Panc1 (cell line): ENCODE measurements at places on chromosomes 12 and 14. TPM values are rescaled to one million over a fixed set of nuclear protein-coding genes. Genes with fewer than 3 reads are reported as not detected.

CDKL1 gene
- total RNA-seq, result 5.8 TPM

ERBB3 gene
- 0.90 TPM for total RNA-seq

DLGAP5 gene
- total RNA-seq, result 48.7 TPM

TULP3 gene
- total RNA-seq, result 29.3 TPM

C3AR1 gene
- not detected for total RNA-seq

KCNMB4 gene
- 0.13 TPM for total RNA-seq

KRT83 gene
- 0.28 TPM for total RNA-seq

ZBTB42 gene
- 16.5 TPM for total RNA-seq

- H3K36me3 ChIP-seq, result no peaks in the 10 kb centered on the region
- no peak overlapping the region for H3K27ac ChIP-seq
- no peak overlapping the region for H3K4me3 ChIP-seq
- no peaks in the 10 kb centered on the region for H3K27me3 ChIP-seq
- no peak for DNase-seq
Measured at GRCh38 chr12:79121486-79121885, 256.9 kb downstream of the SYT1 start.

- no peak overlapping the region for H3K4me3 ChIP-seq
- no peak for DNase-seq
- peaks cover 4% of the 10 kb centered on the region; the same call in 1 of the 2 replicates for H3K27me3 ChIP-seq
Measured at GRCh38 chr12:119578112-119578511, 15.5 kb upstream of the TMEM233 start.

DNA sequence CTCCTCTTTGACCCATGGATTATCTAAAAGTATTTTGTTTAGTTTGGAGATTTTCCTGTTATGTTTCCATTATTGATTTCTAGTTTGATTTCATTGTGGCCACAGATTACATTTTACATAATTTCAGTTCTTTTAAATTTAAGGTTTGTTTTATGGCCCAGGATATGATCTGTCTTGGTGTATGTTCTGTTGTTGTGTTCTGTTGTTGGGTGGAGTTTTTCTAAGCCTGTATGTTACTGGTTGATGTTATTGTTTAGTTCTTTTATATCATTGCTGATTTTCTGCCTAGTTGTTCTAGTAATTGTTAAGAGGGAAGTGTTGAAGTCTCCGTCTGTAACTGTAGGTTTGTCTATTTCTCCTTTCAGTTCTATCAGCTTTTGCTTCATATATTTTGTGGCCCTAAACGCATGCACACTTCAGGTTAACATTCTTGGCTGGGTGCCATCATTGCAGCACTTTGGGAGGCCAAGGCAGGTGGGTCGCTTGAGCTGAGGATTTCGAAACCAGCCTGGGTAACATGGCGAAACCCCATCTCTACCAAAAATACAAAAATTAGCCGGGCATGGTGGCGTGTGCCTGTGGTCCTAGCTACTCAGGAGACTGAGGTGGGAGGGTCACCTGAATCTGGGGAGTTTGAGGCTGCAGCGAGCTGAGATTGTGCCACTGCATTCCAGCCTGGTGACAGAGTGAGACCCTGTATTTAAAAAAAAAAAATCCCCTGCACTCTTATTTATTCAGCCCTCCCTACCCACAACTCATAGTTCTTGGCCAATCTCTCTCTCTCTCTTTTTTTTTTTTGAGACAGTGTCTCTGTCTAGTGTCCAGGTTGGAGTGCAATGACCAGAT lies 28.1 kb upstream of the CFL2 start:
- no peak for DNase-seq
- H3K27me3 ChIP-seq, result no peaks in the 10 kb centered on the region
- no peaks in the 10 kb centered on the region for H3K36me3 ChIP-seq
- no peak overlapping the region for H3K27ac ChIP-seq

GRCh38 chr12:5138256-5138655 lies 94.6 kb downstream of the KCNA5 start:
- DNase-seq, result no peak
- no peaks in the 10 kb centered on the region for H3K4me1 ChIP-seq
- no peak overlapping the region for H3K4me3 ChIP-seq
- no peaks in the 10 kb centered on the region for H3K36me3 ChIP-seq

GRCh38 chr12:49109641-49110463 lies 795 bp downstream of the LMBR1L start:
- no peak for DNase-seq
- no peaks in the 10 kb centered on the region; the same call in 1 of the 2 replicates for H3K36me3 ChIP-seq
- peak overlapping the region; percentile 92 for H3K4me3 ChIP-seq
- no peaks in the 10 kb centered on the region for H3K27me3 ChIP-seq
- peak overlapping the region; percentile 80 for H3K27ac ChIP-seq

GRCh38 chr14:104666981-104667380 lies 22.4 kb upstream of the INF2 start:
- no peak for DNase-seq
- no peaks in the 10 kb centered on the region for H3K27me3 ChIP-seq
- no peak overlapping the region for H3K4me3 ChIP-seq
- peaks cover 36% of the 10 kb centered on the region for H3K4me1 ChIP-seq
- no peaks in the 10 kb centered on the region for H3K36me3 ChIP-seq

GRCh38 chr12:752695-753610 lies 574 bp downstream of the WNK1 start:
- no peak for DNase-seq
- H3K4me1 ChIP-seq, result peaks cover 12% of the 10 kb centered on the region
- peak overlapping the region; percentile 76; the same call in 1 of the 2 replicates for H3K27ac ChIP-seq
- H3K4me3 ChIP-seq, result peak overlapping the region; percentile 69
- no peaks in the 10 kb centered on the region for H3K27me3 ChIP-seq

DNA sequence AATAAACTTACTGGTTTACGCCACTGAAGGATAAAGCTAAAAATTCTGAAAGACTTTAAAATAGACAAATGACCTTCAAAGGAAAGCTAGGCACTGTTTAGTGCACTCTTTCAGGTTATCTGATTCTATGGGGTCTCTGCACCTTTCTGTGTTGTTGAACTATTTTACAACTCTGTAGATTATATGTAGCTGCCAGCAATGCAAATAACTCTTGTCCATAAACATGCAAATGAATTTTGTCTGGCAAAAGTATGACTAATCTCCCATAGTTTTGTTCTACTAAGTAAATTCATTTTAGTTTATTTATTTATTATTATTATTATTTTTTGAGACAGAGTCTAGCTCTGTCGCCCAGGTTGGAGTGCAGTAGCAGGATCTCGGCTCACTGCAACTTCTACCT lies 266.3 kb upstream of the CCDC196 start:
- no peak overlapping the region for H3K27ac ChIP-seq
- H3K36me3 ChIP-seq, result no peaks in the 10 kb centered on the region
- H3K4me3 ChIP-seq, result no peak overlapping the region
- DNase-seq, result no peak
- no peaks in the 10 kb centered on the region for H3K4me1 ChIP-seq

DNA sequence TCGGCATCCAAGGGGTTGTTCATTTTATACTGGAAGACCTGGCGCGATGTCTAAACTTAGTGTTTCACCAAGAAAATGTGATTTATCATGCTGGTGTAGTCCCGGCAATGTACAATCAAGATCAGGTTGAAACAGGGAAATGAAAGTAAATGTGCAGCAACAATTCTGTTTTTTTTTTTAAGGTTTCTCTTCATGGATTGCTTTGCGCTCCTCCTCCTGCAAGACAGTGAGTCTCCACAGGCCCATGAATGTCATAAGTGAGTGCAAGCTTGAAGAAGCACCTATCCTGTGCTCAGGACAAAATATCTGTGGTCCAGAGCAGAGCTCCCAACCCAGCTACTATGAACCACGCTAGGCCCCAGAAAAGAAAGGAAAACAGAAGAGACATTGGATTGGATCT lies 143.4 kb downstream of the KCNK10 start:
- H3K4me3 ChIP-seq, result no peak overlapping the region
- no peaks in the 10 kb centered on the region for H3K4me1 ChIP-seq
- no peaks in the 10 kb centered on the region for H3K36me3 ChIP-seq
